ENCODE measurements at places on chromosomes 4 and X.

DNA sequence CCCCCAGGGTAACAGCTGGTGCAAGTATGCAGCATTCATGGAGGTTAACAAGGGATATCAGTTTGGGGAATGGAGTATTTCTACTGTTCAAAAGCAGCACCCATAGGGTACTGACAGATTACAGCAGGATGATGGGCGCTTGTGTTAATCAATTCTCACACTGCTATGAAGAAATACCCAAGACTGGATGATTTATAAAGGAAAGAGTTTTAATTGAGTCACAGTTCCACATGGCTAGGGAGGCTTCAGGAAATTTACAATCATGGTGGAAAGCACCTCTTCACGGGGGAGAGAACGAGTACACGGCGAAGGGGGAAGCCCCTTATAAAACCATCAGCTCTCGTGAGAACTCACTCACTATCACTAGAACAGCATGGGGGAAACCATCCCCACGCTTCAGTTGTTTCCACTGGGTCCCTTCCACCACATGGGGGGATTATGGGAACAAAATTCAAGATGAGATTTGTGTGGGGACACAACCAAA, 64.1 kb downstream of the TNIP2 start:
- no peak for DNase-seq

DNA sequence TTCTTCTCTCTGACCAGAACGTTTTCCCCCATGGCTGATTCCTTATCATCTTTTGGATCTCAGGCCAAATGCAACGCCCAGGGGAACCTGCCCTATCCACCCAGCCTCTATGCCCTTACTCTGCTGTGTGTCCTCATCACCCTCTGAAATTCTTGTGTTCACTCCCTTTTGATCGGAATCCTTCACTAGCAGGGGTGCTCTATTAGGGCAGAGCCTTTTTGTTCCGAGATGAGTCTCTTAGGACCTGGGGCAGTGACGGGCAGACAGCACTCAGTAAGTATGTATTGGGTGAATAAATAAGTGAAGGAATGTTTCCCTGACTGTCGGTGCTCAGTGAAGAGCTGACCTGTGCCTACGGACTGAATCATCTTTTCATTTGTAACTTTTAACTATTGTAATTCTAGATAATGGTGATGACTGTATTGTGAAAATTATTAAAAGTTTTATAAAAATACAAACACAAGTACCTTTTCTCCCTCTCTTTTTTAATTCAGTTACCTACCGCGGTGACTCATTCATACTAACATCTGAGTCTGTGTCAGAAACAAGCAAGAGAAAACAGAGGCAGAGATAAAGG, 4.8 kb upstream of the TENM3 start:
- DNase-seq = peak; percentile 72

GRCh38 chr4:121239951-121240350, 75.8 kb upstream of the TNIP3 start:
- DNase-seq = no peak

DNA sequence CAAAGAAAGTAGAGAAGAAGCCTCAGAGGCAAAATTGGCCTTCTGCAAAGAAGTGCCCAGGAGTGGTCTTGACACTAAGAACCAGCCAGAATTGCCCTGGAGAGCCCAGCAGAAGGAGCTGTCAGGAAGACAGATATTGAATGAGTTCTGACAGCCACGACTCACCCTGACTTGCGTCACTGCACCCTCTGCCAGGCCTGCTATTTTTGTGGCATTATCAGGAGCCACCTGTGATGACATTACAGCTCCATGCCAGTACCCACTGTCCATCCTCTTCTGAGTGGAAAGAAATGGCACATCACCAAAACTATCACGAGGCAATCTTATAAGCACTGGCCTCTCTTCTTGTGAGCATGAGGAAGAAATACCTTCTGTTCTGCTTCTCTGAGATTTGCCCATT, 67.7 kb downstream of the SMIM20 start:
- DNase-seq = no peak

GRCh38 chr4:39044956-39045826, 13.0 kb upstream of the TMEM156 start:
- peak; percentile 33 for DNase-seq
